ENCODE measurements at places on chromosomes 11 and 22.

DNA sequence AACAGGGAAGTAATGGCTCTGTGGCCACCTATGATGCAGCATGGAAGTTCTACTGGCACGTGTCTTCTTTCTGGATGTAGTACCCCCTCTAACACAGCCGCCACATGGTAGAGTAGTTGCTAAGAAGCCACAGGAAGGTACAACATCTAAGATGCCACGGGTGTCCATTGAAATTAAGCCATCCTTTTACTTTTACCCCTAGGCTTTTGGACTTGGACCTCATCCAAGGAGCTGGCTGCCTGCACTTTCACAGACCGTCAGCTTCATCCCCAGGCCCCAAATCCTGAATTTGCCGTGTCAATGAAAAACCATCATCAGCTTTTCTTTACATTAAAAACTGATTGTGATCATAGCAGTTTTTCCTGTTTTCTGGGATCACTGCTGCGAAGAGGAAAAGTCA is 102.4 kb downstream of the RPL27A start:
- no peak for DNase-seq

DNA sequence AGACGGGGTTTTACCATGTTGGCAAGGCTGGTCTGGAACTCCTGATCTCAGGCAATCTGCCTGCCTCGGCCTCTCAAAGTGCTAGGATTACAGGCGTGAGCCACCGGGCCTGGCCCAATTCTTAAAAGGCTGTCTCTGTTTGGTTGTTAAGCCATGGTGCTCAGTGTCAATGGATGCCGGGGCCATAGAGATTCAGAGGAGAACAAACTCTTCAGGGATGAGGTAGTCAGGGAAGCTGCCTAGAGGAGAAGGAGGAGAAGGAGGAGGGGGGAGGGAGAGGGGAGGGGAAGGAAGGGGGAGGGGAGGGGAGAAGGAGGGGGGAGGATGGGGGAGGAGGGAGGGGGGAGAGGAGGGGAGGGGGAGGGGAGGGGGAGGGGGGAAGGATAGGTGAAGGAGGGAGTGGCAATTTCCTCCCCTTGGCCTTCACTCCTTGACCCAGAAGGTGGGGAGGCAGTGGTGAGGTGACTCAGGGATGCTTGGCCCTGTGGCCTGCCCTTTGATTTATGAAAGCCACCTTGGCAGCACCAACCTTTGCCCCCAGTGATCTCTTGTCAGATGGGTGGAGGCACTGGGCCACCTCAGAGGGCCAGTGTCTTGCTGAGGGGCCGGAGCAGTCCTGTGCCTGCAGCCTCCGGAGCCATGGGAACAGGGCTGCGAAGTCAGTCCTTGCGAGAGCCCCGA is at the start of gene C11orf86:
Gene C11orf86, plus strand, starts transcription at position 581 of the 681 bp plus-strand sequence. Its CDS starts 59 bp downstream, at position 640.
- no peak for DNase-seq

DNA sequence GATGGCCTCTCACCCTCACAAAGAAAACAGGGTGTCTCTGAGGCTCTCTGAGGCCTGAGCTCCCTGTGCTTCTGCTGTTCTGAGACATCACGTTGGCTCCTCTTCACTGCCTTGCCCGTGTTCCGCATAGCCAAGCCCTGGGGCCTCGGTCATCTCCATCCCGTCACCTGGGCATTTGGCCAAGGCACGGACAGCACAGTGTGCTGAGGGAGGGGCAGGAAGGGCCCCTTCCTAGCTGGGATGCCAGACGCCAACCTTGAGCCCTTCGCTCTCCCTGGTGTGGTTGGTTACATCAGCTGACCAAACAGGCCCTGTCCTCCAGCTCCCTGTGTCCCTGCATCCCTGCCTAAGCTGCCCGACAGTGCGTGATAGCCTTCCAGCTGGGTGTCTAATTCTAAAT is 25.9 kb downstream of the MOV10L1 start:
- no peak for DNase-seq

GRCh38 chr11:9142732-9143131 is 51.3 kb upstream of the SCUBE2 start:
- no peak for DNase-seq

DNA sequence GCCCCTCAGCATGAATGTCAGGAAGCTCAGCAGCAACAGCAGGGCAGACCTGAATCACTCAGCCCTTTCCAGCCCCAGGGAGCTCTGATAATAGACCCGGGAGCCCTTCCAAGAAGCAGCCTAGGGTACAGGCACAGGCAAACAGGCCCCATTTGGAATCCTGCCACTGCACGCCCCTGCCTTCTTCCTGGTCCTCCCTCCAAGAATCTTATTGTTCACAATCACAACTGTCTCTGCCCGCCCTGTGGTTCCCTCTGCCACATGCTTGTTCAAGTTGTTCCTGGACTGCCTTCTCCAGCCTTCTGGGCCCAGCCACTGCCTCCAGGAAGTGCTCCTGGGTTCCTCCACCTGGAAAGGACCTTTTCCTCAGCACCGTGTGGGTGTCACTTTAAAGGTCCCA is 54.6 kb downstream of the LRRC32 start:
- DNase-seq, result no peak

DNA sequence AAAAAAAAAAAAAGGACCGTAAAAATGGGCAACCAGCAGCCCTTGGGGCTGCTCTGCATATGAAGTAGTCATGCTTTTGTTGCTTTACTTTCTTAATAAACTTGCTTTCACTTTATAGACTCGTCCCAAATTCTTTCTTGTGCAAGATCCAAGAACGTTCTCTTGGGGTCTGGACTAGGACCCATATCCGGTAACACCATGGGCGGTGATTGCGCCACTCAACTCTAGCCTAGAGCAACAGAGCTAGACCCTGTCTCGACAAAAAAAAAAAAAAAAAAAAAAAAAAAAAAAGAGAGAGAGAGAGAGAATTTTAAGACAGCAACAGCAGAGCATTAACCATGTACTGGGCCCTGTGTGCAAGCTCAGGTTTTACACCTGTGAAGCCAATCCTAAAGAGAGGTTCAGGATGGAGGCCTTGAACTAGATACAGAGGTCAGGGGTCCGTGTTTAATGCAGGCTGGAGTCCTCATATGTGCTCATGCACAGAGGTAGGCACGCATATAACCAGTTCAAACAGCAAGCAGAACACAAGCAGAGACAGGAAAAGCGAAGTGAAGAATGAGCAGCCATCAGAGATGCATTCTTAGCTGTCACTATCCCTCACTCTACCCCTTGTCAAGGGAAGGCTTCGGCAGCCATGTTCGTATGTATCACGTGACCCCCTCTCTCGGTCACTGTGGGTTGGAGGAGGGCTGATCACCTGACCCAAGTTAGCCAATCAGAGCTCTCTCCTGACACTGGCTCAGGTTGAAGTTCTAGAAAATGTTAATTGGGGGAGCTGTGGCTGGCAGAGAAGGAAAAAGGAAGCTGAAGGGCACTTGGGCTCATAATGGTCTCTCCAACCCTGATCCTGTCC is 16.7 kb upstream of the SYT12 start:
- no peak for DNase-seq

DNA sequence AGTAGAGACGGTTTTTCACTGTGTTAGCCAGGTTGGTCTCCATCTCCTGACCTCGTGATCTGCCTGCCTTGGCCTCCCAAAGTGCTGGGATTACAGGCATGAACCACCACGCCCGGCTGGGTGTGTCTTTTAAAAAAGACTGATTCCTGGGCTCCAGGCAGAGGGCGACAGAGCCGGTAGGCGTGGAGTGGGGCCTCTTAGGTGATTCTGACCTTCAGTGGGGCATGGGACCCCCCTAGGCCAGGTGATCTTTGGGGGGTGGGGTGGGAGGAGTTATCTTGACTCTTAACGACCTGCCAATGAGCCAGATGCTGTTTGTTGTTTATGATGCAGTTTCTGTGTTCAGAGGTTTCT is 12.9 kb upstream of the SORL1-AS1 start:
- DNase-seq, result no peak

DNA sequence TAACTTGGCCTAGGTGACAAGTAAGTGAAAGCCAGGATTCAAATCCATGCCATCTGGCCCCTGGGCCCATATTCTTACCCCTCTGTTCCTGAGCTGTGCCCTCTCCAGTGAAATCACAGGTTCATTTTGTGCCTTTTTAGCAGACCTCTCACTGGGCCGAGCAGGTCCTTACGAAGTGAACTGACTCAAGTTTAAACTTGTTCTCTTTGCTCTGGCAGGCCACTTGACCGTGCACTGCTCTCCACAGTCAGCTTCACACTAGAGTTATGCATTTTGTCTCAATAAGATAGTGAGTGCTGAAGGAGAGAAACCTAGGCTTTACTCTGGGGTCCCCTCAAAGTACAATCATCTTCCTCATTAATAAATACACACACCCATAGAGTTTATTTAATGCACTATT is 40.7 kb downstream of the ARFGAP3 start:
- DNase-seq, result no peak

DNA sequence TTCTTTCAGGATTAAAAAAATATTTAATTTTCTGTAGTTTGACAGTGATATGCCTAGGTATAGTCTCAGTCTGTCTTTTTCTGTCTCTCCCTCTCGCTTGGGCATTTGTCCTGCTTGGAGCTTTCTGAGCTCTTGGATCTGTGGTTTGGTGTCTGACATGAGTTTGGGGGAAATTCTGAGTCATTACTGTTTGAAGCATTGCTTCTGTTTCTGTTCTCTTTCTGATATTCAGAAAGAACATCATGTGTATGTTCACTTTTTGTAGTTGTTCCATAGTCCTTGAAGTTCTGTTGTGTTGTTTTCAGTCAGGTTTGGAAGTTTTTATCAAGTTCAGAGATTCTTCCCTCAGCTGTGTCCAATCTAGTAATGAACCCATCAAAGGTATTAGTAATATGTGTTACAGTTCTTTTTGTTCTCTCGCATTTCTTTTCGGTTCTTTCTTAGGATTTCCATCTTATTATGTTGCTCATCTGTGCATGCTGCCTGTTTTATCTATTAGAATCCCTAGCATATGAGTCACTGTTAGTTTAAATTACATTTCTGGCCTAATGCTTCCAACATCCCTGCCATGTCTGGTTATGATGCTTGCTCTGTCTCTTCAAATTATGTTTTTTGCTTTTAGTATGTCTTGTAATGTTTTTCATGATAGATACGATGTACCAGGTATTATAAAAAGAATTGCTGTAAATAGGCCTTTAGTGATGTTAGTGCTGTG is 48.4 kb downstream of the DDX10 start:
- no peak for DNase-seq

DNA sequence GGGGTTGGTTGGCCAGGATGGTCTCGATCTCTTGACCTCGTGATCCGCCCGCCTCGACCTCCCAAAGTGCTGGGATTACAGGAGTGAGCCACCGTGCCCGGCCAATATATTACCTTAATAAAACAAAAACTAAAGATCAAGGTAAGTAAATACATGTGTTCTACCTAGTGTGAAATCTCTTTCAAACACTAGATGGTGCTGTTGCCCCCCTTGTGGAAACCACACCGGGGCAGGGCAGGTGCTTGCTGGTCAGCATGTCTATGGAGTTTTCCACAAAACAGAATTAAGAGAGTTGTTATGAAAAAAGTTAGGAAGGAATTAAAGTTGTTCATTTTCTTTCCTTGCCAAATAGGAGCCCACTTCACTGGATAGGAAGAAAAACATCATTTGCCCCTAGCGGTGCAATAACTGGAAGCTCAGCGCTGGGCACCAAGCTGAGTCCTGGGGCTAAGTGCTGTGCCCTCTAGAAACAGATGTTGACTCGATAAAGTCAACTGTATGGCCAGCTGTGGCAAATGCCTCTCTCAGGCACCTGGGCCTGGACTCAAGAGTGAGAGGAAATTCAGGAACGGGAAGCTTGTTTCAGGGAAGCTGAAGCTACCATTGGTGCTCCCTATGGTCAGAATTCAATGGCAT is 6.3 kb upstream of the KCNJ5 start:
- DNase-seq, result no peak

- no peak for DNase-seq
Observed at GRCh38 chr11:125542709-125543108, 26.6 kb upstream of the EI24 start.

DNA sequence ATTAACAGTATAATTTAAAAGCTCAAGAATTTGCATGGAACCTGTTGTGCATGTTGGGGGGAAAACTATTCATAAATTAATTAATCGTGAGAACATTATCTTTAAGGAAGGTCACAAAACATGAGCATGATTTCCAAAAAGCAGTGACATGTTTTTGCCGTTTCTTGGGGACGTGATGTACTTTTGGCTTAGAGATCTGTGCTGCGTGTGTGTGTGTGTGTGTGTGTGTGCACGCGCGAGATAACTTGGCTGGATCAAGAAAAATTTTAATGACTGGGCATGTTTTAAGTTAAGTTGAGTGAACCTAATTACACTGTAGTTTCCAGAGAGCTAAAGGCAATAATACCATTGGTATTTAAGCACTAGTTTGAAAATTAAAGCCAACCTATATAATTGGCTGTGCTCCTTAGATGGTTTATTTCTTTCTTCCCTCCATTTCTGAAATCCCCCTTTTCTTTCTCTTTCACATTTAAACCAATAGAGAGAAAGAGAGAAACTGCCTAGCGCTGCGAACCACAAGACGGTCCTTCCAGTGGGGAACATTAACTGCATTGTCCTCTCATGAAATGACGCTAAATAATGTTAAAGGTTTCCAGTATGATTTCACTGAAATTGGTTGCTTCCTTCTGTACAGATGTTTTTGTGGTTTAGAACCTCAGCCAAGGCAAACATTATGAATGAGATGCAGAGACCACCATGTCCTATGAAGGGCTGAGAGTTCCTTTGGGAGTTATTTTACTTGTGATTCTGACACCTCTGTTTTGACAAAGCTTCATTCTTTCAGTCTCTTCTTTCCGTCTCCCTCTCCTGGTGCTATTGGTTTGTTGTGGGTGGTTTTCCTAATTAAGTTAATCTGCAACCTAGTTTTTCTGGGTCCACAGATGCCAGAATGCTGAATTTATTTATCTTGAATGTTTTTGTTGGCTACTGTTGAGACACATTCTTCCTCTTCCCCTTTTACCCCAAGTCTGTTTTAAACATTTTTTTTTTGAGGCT is 51.7 kb downstream of the ZBTB16 start:
- DNase-seq, result no peak

Measured in cortex of kidney (tissue), 1 donor.